ENCODE measurements at places on chromosomes 7 and 10.

DNA sequence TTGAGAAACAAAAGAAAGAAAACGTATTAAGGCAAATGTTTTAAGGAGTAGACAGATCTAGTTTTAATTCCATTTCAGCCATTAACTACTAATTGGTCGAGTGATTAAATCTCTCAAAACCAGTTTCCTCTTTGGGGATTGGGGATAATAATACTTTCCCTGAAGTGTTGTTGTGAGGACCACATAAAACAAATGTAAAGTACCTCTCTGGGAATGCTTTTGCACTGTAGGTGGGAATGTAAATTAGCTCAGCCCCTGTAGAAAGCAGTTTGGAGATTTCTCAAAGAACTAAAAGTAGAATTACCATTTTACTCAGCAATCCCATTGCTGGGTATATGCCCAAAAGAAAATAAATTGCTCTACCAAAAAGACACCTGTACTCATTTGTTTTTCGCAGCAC, 36.0 kb upstream of the PPP1R3C start:
- DNase-seq = no peak

DNA sequence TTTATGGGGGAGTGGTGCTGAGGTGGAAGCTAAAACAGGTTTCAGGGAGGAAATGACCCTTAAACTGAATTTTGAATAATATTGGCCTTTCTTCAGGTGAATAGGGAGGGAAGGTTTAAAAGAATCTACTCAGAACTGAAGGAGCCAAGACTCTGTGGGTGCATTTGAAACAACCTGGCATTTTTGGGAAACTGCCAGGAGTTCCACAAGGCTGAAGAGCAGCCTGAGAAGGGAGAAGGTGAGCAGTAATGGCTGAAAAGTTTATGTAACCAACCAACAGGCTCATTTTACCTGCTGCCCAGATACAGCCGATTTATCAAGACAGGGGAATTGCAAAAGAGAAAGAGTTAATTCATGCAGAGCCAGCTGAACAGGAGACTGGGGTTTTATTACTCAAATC, 4.0 kb upstream of the PANK1 start:
- no peak for DNase-seq

DNA sequence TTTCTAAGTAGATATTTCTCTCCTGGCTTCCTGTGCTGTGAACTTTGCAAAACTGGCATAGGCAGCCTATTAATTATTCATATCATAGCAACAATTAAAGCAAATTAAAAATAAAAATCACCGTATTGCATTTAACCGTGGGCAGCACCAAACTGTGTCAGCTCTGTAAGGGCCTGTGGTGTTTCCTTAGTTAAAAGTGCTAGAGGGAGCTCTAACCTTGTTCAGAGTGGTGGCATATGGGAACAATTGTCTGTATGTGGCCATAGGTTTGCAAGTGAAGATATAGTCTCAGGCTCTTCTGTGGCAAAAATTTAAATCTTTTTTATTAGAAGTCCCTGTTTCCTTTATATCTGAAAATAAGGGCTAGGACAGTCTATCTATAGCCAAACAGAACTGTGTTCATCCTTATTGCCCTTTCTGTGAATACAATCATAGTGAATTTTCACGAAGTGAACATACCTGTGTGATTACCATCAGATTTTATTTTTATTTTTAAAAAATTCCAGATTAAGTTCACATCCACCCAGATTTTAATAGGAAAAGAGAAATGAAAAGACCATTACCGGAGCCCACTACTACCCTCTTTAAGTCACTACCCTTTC, 92.6 kb downstream of the POLL start:
- no peak for DNase-seq

- DNase-seq = peak; percentile 23
Observed at GRCh38 chr10:129102906-129103693, 363.9 kb upstream of the MGMT start.

DNA sequence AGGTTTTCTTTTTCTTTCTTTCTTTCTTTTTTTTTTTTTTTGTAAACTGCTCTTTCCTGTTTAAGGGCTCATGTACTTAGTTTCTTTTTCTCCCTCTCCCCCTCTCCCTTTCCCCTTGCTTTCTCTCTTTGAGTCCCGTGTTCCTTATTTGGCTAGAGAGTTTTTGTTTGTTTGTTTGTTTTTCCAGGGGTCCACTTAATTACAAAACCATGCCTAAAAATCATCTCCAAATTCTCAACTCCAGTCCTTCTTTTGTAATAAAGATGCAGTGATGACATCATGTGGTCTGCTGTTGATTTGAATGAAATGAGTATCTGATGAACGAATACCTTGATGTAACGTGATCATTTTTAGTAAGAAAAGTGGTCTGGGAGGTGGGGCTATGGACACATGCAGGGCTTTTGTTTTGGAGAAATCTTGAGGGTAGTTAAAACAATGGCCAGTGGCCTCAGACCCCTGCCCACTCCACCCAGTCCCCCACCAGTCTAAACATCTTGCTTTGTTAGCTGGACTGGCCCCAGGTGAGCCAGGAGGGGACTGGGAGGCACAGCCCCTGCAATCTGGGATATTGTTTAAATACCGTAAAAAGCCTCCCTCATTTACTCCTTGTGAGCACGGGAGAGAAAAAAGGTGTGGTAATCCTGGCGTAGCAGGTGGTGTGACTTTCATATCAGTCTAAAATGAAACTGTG, 165.7 kb downstream of the LRMDA start:
- no peak for DNase-seq

- no peak for DNase-seq
Observed at GRCh38 chr7:140610204-140611165, 30.1 kb downstream of the DENND2A start.

DNA sequence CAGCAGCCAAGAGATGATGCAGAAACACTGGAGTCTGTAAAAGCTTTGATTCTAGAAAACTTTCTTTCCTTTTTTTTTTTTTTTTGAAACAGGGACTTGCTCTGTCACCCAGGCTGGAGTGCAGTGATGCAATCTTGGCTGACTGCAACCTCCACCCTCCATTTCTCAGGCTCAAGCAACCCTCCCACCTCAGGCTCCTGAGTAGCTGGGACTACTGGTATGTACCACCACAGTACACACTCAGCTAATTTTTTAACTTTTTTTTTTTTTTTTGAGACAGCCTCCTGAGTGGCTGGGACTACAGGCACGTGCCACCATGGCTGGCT, 17.0 kb upstream of the BAG3 start:
- no peak for DNase-seq

GRCh38 chr10:58972576-58973234, 203.7 kb upstream of the PHYHIPL start:
- no peak for DNase-seq

DNA sequence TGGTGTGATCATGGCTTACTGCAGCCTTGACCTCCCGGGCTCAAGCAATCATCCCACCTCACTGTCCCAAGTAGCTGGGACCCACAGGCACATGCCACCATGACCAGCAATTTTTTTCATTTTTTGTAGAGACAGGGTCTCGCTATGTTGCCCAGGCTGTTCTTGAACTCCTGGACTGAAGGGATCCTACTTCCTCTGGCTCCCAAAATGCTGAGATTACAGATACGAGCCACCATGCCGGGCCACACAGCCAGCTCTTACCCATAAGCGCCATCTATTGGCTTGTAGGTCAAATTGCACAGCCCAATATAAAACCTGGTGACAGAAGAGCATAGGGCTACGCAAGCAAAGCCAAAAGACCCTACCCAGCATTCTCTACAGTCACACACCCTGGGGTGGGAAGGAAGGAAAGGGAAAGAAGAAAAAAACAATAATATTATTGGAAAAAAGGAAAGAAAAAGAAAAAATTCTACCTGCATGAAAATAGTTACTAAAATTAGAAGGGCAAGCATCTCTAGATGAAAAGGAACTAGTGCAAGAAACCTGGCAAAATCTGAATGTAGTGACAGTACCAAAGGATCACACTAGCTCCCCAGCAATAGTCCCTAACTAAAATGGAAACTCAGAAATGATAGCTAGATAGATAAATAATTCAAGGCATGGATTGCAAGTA, 29.4 kb upstream of the AMPH start:
- no peak for DNase-seq

- no peak for DNase-seq
Observed at GRCh38 chr10:98411768-98412167, 3.2 kb downstream of the PYROXD2 start.

DNA sequence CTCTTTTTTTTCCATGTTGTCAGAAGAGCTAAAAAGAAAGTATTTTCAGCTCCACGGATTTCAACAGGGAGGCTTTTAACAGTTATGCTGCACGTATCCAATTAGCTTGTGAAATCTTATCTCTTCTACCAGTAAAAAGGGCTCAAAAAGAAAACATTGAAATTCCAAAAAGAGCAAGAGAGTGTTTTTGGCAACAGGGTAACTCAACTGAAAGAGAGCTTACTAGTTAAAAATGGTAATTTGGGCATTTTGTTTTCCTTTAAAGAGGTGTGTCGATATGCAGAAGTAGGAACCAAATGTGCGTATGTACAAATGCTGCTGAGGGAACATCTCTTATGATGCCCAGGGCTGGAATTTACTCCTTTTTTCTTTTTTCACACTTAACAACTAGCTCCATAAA, 292.8 kb downstream of the PRKG1 start:
- no peak for DNase-seq

- DNase-seq = no peak
Observed at GRCh38 chr7:106952658-106953231, 87.7 kb downstream of the PIK3CG start.

DNA sequence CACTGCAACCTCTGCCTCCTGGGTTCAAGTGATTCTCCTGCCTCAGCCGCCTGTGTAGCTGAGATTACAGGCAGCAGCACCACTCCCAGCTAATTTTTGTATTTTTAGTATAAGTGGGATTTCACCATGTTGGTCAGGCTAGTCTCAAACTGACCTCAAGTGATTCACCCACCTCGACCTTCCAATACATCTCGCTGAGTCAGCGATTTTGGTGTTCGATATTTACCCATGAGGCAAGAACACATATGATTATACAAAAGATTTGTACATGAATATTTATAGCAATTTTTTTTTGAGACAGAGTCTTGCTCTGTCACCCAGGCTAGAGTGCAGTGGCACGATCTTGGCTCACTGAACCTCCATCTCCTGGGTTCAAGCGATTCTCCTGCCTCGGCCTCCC, 19.8 kb downstream of the PNLIP start:
- DNase-seq = no peak

GRCh38 chr10:72355214-72355555, 466 bp upstream of the DNAJB12 start:
- DNase-seq = no peak

- no peak for DNase-seq
Observed at GRCh38 chr7:95367606-95368005, 28.6 kb downstream of the PON3 start.

DNA sequence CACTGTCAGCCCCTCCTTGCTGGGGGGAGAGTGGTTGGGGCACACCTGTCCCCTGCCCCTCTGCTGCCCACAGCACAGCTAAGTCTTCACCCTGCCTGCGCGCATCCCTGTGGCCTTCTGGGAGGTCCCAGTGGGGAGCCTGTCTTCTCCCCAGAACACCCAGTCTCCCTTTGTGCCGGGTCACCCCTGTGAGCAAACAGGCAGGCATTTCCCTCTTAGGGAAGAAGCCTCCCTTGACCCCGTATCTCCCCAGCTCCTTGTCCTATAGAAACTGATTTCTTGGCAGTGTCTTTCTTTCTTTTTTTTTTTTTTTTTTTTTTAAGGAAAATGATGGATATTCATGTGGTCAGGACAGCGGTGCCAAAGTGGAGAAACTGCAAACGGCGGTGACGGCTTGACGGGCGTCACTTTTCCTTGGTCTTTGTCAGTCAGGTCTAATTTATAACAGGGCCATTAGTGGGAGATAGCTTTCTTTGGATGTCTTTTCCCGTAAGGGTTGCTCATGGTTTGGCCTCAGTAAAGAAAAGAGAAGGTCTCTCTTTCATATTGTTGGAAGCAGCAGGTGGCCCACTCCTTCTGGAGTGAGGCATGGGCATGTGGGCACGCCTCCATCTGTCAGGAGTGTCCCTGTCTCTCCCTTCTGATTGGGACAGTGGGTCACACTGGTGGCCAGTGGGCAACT, 115.3 kb downstream of the NKX6-2 start:
- DNase-seq = no peak

- no peak for DNase-seq
Observed at GRCh38 chr7:131321656-131322055, 6.0 kb upstream of the MKLN1 start.

DNA sequence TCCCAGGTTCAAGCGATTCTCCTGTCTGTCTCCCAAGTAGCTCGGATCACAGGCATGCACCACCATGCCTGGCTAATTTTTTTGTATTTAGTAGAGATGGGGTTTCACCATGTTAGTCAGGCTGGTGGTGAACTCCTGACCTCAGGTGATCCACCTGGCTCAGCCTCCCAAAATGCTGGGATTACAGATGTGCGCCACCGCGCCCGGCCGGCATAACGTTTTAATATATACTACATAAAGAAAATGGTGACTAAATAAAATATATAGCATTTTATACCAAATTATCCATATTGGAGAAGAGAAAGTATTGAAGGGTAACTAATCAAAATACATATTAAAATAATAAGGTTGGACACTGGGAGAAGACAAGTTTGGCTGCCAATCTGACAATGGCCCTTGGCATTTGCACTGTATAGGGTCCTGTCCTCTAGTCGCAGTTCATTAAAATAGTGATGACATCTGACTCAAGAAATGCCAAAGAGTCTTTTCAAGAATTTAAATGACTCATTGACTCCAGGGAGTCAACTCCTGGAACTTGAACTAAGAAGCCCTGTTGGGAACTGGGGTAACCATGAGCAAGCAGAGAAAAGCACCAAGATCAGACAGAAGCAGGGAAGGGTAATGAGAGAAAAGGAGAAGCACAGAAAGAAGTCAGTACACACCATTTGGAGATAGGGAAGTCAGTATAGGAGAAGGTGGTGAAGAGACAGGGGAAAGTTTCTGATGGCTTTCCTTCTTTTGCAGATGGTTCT, 91.1 kb downstream of the CH25H start:
- DNase-seq = no peak

- no peak for DNase-seq
Observed at GRCh38 chr7:110347081-110347480, 743.8 kb upstream of the LRRN3 start.

DNA sequence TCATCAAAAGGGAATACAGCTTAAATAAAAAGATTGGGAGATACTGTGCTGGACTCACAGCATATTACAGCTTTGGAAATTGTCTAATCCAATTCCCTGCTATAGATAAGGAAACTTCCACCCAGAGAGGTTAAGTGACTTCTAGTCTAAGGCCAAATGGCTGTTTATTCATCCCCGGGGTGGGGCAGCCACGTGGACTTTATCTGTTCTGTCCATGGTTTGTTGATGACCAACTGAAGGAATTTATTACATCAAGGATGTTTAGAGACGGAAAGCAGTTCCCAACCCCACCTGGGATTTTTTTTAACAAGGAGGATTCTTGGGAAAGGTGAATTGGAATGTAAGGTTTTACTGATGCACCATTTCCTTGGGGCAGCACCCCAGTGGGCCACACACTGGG, 88.6 kb downstream of the ATXN7L1 start:
- no peak for DNase-seq

DNA sequence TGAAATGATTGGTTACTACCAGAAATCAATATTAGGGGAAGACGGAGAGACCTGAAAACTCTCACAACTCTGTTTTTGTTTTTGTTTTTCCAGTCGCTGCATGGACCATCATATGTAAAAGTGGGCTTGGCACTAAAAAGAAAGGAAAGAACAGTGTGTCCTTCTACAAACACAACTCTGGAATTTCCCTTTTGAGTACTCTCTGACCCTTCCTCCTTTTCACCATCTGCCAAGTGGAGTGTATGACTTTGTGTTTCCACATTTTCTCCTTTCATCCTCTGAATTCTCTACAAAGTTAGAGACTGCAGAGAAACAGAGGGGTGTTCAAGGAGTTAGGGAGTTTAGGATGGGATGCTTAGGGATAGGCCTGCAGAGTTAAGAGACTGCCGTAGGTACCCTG, 92.0 kb downstream of the MDFIC start:
- DNase-seq = no peak

- DNase-seq = no peak
Observed at GRCh38 chr10:128567551-128567950, 441.3 kb upstream of the MKI67 start.

All from activated CD8-positive, alpha-beta memory T cell treated with anti-CD3 and anti-CD28 coated beads, Interleukin-2, amount 10 ng/mL, durations not matched to agents 7 days and 5 days (primary cell).